ENCODE measurements at places on chromosomes 11 and 22.

DNA sequence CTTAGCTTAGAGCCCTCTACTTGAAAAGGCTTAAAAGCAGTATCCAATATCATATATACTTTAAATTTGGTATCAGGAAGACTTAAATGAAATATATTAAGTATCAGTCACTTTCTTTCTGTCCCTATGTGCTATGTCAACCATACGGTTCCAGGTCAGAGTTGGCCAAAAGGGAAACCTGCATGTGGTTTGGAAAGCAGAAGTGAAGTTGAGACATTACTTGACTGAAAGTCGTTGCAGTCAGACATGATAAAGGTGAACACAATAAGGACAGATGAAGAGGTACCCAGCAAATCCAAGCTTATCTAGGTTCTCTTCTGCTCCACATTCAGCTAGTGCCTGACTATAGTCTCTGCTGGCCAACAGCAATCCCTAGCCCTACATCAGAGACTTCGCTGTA lies 336.8 kb downstream of the KCNA4 start:
- H3K27me3 ChIP-seq, result no peaks in the 10 kb centered on the region
- no peak overlapping the region for H3K27ac ChIP-seq
- no peaks in the 10 kb centered on the region for H3K4me1 ChIP-seq
- no peak overlapping the region for H3K4me3 ChIP-seq

- peaks cover 4% of the 10 kb centered on the region for H3K4me1 ChIP-seq
- H3K36me3 ChIP-seq, result no peaks in the 10 kb centered on the region
- no peak overlapping the region for H3K27ac ChIP-seq
- H3K4me3 ChIP-seq, result no peak overlapping the region
- DNase-seq, result no peak
- H3K27me3 ChIP-seq, result peaks cover 7% of the 10 kb centered on the region
Measured at GRCh38 chr11:7892059-7892699, 38.9 kb downstream of the OR10A6 start.

- no peak overlapping the region for H3K4me3 ChIP-seq
- no peak overlapping the region for H3K27ac ChIP-seq
- H3K36me3 ChIP-seq, result no peaks in the 10 kb centered on the region
- H3K27me3 ChIP-seq, result no peaks in the 10 kb centered on the region
Measured at GRCh38 chr11:87851234-87851633, 324.0 kb downstream of the RAB38 start.

GRCh38 chr22:43199541-43199940 lies 12.6 kb upstream of the TTLL12 start:
- DNase-seq, result no peak
- H3K27me3 ChIP-seq, result peaks cover 11% of the 10 kb centered on the region
- H3K4me3 ChIP-seq, result no peak overlapping the region
- H3K27ac ChIP-seq, result no peak overlapping the region
- H3K4me1 ChIP-seq, result no peaks in the 10 kb centered on the region

DNA sequence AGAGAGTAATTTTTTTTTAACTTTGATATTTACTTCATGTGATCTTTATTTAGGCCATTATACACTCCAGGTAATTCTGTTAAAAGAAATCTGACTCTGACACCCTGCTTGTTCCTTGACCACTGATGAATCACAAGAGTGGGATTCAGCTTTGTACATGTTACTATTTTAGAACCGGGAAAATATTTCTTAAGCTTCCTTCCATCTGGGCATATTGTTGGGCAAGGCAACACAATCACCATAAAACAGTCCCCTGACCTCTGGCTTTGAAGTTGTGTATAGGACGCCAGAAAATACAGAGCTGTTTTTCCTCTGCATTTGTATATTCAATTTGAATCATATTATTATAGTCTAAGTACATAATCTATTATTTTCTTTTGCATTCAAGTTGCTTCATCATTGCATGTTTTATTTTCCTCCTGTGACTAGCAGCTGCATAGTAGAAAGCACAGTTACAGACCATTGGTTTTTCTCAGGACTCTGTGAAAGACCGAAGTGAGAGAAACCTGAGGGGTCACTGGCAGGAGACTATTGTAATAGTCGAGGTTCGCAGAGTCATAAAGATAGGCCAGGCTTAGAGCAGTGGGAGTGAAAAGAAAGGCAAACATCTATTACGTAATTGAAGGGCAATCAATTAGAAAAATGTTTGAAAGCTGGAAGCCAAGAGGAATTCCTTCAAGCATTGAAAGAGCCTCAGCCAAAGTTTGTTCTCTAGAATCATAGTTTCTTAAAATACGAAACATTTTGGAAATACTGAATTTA lies 51.8 kb upstream of the SLC36A4 start:
- H3K4me3 ChIP-seq, result no peak overlapping the region
- H3K27me3 ChIP-seq, result peaks cover 7% of the 10 kb centered on the region
- H3K4me1 ChIP-seq, result no peaks in the 10 kb centered on the region
- H3K27ac ChIP-seq, result no peak overlapping the region
- H3K36me3 ChIP-seq, result no peaks in the 10 kb centered on the region

DNA sequence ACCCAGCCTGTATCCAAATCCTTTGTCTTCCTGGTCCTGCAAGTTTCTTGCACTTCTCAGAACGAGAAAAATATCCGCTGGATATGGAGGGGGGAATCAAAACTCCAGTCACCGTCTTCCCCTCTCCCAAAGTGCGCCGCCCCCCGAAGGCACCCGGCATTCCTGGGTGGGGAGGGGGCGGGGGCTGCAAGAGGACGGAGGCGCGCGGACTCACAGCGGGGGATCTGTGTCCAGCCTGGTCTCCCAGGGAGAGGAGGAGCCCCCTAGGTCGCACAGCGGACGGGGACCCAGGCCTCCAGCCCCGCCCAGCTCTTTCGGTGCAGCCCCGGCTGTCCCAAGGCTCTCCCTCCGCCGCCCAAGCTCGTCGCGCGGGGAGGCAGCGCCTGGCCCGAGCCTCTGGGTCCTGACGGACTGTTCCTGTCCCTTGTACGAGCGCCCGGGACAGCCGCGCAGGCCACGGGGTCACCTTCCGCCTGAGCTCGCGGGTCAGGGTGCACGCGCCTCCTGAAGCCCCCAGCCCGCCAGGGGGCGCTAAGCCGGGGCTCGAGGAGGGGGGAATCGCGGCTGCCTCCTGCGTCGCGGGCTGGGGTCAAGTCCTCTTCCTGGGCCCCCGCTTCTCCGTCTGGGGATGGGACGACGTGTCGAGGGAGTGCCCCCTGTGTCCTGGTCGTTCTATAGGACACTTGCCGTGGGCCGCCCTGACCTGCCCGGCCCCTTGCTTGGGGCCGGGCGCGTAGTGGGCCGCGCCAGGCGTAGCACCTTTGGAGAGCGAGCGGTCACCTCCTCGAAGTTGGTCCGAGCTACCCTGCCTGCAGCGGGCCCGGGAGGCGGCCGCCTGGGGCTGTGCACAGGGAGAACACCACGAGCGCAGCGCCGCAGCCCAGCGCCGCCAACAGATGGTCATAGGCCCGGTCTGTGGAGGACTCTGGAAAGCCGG lies 2.4 kb upstream of the WNT11 start:
- peak overlapping the region; percentile 76 for H3K4me3 ChIP-seq
- H3K36me3 ChIP-seq, result no peaks in the 10 kb centered on the region
- DNase-seq, result peak; percentile 70
- H3K27me3 ChIP-seq, result peaks cover 63% of the 10 kb centered on the region

GRCh38 chr22:29260031-29260560 lies 7.7 kb downstream of the RHBDD3 start:
- H3K4me1 ChIP-seq, result no peaks in the 10 kb centered on the region
- no peak for DNase-seq

DNA sequence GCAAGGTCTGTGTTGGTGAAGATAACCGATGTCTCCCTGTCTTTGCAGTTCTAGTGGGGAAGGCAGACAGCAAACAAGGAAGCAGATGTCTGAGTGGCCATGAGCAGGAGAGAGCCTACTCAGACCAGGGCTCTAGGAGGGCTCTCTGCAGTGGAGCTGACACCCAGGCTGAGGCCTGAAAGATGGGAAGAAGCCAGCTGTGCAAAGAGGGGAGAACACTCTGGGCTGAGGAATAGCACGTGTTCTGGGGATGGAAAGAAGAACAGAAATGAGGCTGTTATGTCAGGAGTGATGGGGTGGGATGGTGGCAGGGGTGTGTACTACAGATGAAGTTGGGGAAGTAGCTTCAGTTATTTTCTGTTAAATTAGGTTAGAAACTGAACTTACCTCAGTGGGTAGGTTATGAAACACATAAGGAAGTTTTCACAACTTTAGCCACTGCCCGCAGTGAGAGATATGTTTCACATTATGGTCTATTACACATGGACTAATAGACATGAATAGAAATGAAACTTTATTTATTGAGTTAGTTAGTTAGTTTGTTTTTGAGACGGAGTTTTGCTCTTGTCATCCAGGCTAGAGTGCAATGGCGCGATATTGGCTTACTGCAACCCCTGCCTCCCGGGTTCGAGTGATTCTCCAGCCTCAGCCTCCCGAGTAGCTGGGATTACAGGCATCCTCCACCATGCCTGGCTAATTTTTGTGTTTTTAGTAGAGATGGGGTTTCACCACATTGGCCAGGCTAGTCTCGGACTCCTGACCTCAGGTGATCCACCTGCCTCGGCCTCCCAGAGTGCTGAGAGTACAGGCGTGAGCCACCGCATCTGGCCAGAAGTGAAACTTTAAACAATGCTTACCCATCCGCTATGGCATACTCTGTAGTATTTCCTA lies 7.8 kb downstream of the DCPS start:
- no peak for DNase-seq
- no peaks in the 10 kb centered on the region for H3K27me3 ChIP-seq
- H3K27ac ChIP-seq, result no peak overlapping the region

- peak overlapping the region; percentile 3 for H3K4me3 ChIP-seq
- peaks cover 53% of the 10 kb centered on the region for H3K4me1 ChIP-seq
- no peak for DNase-seq
- peak overlapping the region; percentile 80 for H3K27ac ChIP-seq
Measured at GRCh38 chr11:3880724-3881123, 25.3 kb downstream of the STIM1 start.

GRCh38 chr22:28075358-28075981 lies 156.4 kb upstream of the PITPNB start:
- no peak overlapping the region for H3K27ac ChIP-seq
- peaks cover 2% of the 10 kb centered on the region for H3K27me3 ChIP-seq
- DNase-seq, result no peak

GRCh38 chr11:60658409-60658808 lies 41.0 kb upstream of the MS4A8 start:
- no peak for DNase-seq
- no peaks in the 10 kb centered on the region for H3K27me3 ChIP-seq
- no peak overlapping the region for H3K4me3 ChIP-seq

DNA sequence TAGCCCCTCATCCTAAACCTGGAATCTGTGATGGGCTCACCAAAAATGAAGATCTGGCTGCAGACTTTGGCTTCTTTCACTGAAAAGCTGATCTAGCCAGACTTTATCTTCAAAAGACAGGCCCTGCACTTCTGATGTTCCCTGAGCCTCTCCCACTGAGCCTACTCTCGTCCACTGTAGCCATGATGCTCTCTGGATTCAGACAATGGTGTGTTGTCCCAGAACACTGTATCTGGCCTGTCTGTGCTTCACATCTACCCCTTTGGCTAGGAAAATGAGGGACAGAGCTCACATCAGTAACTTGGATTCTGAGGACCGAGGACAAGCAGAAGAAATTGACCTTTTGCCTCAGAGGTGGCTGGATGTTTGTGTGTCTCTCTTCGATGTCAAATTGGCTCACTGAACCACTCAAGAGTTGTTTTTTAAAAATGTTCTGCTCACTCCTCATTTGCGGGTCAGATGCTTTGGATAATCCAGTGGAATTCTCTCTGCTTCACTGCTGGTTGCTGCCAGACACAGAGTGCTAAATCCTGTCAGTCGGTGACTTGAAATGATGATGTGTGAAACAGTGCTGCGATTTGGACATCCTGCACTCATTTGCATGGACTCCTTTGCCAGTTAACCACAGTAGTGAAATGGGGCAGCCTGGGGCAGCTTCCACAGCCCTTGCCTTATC lies 67.5 kb downstream of the ARFGAP2 start:
- H3K4me3 ChIP-seq, result no peak overlapping the region
- H3K27me3 ChIP-seq, result no peaks in the 10 kb centered on the region
- DNase-seq, result no peak

DNA sequence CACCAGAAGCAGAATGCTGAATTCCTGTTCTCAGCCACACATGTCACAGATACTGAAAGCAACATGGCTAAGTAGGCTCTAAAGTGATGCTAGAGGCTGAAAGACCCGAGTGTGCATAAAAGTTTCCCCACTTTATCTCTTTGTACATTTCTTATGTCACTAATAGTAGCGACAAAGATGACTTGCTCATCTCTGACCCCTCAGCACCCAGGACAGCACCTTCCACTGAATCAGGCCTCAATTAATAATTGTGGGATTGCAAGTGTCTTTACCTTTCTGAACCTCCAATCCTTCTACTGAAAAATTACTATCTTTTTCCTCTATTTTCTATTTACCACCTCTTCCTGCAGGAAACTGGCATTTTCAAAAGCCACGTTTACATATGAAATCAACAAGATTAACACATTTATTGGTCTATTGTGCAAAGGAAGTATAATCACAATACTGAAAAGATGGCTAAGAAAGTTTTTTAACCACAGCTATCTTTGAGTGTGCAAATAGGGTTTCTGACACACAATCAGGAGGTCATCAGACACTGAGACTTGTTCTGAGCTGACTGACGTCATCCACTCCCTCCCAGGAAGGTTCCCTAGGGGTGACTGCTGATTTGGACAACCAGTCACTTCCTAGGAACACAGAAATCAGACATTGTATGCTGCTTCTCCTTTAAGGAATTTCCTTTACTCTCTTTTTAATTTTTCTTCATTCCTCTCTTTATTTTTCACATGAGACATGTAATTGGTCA lies 213.9 kb upstream of the ISX start:
- no peak overlapping the region for H3K4me3 ChIP-seq
- H3K27ac ChIP-seq, result no peak overlapping the region
- peaks cover 4% of the 10 kb centered on the region for H3K4me1 ChIP-seq
- no peak for DNase-seq
- no peaks in the 10 kb centered on the region for H3K27me3 ChIP-seq
- H3K36me3 ChIP-seq, result no peaks in the 10 kb centered on the region

- peaks cover 58% of the 10 kb centered on the region for H3K36me3 ChIP-seq
- peaks cover 60% of the 10 kb centered on the region for H3K4me1 ChIP-seq
- peak overlapping the region; percentile 2 for H3K4me3 ChIP-seq
- no peak for DNase-seq
- no peaks in the 10 kb centered on the region for H3K27me3 ChIP-seq
Measured at GRCh38 chr22:36348760-36349159, 39.0 kb downstream of the MYH9 start.

GRCh38 chr11:10441091-10441490 lies 14.0 kb upstream of the AMPD3 start:
- no peaks in the 10 kb centered on the region for H3K36me3 ChIP-seq
- H3K4me3 ChIP-seq, result no peak overlapping the region
- peaks cover 2% of the 10 kb centered on the region for H3K27me3 ChIP-seq
- H3K4me1 ChIP-seq, result peaks cover 44% of the 10 kb centered on the region
- no peak for DNase-seq

Data from activated T-helper 2 cell treated with anti-CD3 and anti-CD28 coated beads, Interferon-gamma antibody, Interleukin-2, Interleukin-4, amounts not matched to agents 10 μg/mL and 5 μg/mL and 100 μg/mL, durations not matched to agents 14 hours and 24 hours and 36 hours (primary cell).